ENCODE measurements at places on chromosomes 7 and 10.

- DNase-seq, result peak; percentile 78
Observed at GRCh38 chr10:62454687-62455397, 80.7 kb downstream of the ZNF365 start.

DNA sequence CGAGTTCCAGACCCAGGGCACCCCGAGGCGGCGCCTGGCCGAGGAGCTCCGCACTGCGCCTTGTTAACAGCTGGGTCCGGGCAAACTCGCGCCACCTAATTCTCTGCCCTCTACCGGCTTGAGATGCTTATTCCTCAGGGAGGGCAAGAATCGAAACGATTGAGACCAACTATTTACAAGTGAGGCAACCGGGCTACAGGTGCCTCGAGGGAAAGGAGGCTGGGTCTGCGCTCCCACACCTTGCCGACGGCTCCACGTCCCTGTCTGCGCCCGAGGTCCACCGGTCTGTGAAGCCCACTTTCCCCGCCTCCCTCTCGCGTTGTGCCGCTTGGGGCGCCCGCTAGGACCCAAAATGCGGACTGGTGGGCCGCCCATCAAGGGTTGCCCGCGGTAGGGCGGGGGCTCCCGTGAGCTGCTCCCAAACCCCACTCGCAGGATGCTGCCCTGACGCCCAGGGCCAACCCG is 527 bp downstream of the AKR1B1 start:
- peak; percentile 78 for DNase-seq

GRCh38 chr7:81684514-81685269 is 85.2 kb downstream of the HGF start:
- peak; percentile 100 for DNase-seq

- DNase-seq, result peak; percentile 98
Observed at GRCh38 chr7:28804990-28805389, 153.1 kb downstream of the TRIL start.

DNA sequence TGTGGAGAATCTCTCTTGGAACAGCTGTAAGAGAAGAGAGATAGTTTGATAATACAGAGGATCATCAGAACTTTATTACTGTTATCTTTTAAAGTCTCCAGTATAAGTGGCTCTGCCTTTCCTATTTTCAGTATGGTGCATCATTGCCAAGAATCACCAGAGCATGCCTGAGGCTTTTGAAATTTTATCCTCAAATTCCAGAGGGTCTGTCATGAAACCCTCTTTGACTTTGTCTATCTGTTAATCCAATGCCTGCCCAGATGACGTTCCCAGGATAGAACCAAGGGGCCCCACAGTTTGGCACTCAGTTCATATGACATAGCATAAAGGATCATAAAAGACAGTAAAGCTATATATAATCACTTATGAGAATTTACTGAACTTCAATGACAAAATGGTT is 35.3 kb upstream of the SEMA3C start:
- no peak for DNase-seq

- no peak for DNase-seq
Observed at GRCh38 chr7:37446371-37446770, 2.3 kb downstream of the ELMO1 start.

GRCh38 chr7:12759151-12759550 is 71.7 kb downstream of the ARL4A start:
- DNase-seq, result peak; percentile 30

DNA sequence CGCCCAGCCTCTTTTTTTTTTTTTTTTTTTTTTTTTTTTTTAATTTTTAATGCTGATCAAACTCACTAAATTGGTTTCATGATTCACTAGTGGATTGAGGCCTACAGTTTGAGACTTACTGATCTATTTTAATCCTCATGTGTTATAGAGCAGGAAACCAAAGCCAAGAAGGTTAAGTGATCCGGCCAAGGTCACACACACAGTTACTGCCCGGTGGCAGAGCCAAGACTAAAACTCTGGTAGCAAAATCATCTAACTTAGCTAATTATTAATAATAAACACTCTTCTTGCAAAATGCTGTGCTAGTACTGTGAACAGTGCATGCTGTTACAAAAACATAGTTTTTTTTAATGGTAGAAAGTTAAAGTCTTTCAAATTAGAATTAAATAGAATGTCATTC is 188.3 kb upstream of the NFE2L3 start:
- DNase-seq, result no peak

DNA sequence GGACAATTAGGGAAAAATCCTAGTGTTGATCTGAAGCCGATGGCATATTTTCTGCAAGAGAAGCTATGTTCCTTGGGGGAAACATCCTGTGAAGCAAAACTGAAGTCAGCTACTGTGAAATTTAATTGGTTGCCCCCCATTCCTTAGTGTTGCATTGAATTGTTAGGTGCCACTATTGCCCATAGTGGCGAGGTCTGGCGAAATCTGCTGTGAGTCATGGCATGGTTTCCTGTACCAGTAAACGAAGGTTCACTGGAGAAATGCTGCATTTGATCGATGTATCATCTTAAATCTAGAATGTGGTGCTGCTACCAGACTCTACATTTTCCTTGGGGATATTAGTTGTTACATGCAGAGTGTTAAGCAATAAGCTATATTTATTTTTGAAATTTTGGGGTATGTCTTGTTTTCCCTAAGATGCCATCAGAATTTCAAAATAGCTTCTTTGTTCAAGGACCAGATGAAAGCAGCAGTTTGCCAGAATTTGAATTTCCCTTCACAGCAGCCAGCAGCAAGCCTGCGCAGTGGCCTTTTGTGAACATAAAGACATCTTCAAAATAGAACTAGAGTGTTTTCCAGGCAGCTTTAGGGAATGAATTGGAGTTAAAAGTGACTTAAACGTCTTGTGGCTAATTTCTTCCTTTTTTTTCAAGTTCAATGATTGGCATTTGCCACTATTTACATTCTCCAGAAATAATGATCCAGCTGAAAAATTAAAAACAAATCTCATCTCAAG is 348.6 kb upstream of the COBL start:
- no peak for DNase-seq

- no peak for DNase-seq
Observed at GRCh38 chr10:131429942-131430341, 118.4 kb upstream of the TCERG1L start.

GRCh38 chr10:61721431-61721830 is 58.7 kb downstream of the CABCOCO1 start:
- DNase-seq, result no peak

GRCh38 chr7:18799899-18800298 is 304.4 kb downstream of the HDAC9 start:
- no peak for DNase-seq

DNA sequence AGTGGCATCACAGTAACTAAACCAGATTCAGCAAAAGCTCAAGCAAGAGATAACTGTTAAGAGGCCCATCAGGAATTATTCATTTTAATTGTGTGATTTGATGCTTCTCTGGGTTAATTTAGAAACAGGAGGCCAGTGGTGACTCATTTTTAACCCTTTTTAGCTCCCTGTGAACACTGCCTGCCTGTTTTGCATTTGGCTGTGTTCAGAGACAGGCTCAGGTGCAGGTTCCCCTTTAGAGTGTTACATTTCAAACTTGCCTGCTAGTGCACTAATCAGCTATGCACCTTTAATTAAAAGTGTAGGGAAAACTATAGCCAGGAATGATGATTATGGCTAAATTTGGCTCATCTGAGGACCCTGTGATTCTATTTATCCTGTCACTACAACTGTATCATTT is 6.5 kb downstream of the STAMBPL1 start:
- DNase-seq, result no peak

DNA sequence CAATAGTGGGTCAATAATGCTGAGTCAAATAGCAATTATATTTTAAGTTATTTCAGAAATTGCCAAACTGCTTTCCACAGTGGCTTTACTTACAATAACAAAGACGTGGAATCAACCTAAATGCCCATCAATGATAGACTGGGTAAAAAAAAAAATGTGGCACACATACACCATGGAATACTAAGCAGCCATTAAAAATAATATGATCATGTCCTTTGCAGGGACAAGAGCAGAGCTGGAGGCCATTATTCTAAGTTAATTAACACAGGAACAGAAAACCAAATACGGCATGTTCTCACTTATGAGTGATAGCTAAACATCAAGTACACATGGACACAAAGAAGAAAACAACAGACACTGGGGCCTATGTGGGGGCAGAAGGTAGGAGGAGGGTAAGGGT is 15.0 kb upstream of the CYP3A4 start:
- DNase-seq, result no peak

GRCh38 chr10:17510242-17510908 is 56.0 kb upstream of the ST8SIA6 start:
- no peak for DNase-seq

GRCh38 chr10:24531439-24531838 is 192.2 kb downstream of the ARHGAP21 start:
- DNase-seq, result no peak

- DNase-seq, result peak; percentile 37
Observed at GRCh38 chr10:15280462-15280861, 90.6 kb downstream of the FAM171A1 start.

Data from GM23248 (cell line).